ENCODE measurements at places on chromosomes 7 and 10.
A peak's percentile ranks its signal among the peaks of the same experiment; 100 is the strongest.

DNA sequence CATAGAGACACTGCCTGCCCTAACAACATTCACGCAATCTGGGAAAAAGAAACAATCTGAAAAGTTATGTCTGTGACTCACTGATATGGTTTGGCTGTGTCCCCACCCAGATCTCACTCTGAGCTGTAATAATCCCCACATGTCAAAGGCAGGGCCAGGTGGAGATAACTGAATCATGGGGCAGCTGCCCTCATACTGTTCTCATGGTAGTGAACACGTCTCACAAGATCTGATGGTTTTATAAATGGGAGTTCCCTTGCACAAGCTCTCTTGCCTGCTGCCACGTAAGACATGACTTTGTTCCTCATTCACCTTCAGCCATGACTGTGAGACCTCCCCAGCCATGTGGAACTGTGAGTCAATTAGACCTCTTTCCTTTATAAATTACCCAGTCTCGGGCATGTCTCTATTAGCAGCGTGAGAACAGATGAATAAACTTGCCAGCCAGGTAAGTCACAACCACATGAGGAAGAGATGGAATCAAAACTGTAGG lies 341.5 kb upstream of the AOAH start:
- DNase-seq, result no peak

- DNase-seq, result no peak
Measured at GRCh38 chr10:33542752-33543505, 208.5 kb upstream of the NRP1 start.

GRCh38 chr7:131570401-131570800 lies 14.0 kb upstream of the PODXL start:
- DNase-seq, result no peak

GRCh38 chr10:50501478-50501877 lies 122.3 kb downstream of the SGMS1 start:
- no peak for DNase-seq

DNA sequence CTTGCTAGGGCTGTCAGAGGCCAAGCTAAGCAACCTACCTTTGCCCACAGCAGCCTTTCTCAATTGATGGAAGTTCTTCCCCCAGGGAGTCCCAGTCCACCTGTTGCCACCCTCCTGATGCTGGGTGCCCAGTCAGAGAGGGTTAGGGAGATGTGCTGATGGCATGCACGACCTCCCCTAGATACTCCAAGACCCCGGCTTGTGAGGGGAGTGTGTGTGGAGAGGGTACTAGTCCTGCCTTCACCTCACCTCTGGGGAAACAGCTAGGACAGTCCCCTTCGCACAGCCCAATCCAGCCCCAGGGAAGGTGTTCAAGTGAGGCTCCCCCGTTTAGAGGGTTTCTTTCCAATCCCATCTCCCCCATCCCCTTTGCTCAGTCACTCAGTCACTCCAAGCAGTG lies 1.3 kb upstream of the UNC5B start:
- DNase-seq, result no peak

DNA sequence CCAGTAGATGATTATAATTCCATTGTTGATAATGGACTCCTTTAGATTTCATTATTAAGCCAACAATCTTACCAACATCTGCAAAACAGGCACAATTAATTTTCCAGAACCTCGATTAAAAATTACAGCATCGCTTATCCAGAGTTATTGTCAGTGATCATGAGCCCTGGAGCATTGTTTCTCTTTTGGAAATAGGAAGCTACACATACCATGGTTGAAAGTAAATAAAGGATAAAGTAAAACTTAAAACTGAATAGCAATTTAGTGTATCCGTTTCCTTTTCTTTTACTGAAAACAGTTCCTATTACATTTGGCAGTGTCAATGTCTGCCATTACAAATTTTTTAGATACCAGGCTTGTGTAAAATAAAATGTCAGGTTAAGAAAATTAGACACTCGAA lies 9.9 kb upstream of the HOXA2 start:
- no peak for DNase-seq

DNA sequence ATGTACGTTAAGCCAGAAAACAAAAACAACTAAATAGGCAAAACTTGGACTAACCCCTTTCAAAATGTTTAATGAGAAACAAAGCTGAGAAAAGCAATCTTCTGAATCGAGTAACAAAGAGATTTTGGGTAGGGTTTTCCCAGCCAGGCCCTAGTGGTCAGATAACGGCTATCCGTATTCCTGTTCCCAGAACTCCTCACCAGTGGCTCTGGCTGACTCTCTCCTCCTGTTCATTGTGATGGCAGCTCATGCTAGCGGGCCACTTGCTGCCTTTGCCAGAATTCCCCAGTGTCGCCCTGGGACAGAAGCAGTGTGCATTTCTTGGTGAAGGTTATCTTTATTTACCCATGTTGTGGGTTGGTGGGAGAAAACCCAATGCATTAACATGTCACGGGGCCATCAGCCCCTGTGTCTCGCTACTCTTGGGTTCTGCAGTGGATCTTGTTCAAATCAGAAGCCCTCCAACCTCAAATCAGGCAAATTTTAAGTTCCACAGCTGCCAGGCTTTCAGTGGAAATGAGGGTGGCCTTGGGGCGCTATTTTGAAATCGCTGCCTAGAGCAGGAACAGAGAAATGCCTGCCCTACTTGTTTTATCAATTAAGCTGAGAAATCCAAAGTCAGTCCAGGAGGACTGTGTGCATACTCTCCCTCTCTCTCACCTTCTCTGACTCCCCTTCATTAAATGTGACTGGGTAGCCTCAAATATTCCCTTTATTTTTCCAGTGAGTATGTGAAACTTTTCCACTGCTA lies 164.5 kb upstream of the NPVF start:
- DNase-seq, result no peak

DNA sequence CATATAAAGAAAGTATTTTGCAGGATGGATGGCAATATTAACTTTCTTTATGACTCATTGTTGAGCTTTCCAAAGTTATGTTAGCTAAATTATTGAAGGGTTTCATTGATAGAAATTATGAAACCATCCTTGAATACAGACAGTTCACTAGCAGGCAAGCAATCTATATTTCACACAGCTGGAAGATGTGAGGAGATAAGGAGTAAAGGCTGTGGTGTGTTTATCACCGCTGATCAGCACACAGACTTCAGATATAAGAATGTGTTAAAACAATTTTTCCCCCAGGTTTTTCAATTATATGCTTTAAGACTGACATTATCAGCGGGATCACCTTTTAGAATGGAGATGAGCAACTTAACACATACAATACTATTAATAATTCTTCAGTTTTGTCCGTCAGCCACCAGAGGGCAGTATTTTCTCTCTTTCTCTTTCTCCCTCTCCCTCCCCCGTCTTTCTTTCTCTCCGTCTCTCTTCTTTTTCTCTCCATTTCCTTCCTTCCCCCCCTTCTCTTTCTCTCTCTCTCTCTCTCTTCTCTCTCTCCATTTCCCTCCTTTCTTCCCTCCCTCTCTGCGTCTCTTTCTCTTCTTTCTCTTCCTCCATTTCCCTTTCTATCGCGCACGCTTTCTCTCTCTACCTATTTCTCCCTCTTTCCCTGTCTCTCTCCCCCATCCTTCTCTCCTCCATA lies 62.9 kb upstream of the FAM171A1 start:
- peak; percentile 13 for DNase-seq

DNA sequence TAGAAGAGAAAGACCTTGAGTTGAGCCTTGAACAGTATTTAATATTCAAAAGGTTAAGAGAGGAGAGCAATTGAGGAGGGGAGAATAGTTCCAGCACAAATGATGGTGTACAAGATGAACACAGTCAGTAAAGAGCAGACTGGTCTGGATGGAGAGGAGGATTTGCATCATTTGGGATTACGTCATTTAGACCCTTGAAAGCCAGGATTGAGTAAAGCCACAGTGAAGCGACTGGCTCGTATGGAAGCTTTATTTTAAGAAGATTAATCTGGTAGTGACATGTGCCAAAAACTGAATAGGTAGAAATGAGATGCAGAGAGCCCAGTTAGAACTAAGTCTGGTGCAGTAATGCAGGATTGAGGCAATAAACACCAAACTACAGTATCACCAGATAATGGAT lies 52.6 kb downstream of the TRUB1 start:
- DNase-seq, result no peak

DNA sequence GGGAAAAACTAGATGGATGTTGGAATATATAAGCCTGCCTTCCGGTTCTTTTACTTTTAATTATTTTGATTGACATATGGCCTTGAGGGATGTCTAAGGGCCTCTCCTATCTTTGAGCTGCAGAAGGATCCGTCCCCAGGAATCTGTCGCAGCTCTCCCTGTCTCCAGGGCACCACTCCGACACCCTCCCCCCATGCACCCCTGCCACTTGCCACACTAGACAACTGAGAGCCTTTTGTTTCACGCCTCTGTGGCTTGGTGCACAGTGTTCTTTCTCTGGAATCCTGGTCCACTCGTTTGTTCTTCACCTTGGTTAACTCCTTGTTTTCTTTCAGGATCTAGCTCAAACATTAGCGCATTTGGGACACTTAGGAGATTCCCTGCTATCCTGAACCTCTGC lies 124.1 kb upstream of the EFCAB10 start:
- no peak for DNase-seq

DNA sequence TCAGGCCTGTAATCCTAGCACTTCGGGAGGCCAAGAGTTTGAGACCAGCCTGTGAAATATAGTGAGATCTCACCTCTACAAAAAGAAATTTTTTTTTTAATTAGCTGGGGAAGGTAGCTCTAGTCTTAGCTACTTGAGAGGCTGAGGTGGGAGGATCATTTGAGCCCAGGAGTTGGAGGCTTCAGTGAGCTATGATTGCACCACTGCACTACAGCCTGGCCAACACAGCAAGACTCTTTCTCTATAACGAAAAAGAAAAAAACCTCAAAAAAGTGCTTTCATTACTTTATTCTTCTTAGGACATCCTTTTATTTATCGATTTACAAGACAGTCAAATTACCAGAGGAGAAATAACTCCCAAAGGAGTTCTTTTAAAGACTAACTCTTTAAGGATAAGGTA lies 49.4 kb upstream of the EXOC4 start:
- DNase-seq, result no peak

GRCh38 chr10:82609845-82610244 lies 734.9 kb downstream of the NRG3 start:
- DNase-seq, result no peak

DNA sequence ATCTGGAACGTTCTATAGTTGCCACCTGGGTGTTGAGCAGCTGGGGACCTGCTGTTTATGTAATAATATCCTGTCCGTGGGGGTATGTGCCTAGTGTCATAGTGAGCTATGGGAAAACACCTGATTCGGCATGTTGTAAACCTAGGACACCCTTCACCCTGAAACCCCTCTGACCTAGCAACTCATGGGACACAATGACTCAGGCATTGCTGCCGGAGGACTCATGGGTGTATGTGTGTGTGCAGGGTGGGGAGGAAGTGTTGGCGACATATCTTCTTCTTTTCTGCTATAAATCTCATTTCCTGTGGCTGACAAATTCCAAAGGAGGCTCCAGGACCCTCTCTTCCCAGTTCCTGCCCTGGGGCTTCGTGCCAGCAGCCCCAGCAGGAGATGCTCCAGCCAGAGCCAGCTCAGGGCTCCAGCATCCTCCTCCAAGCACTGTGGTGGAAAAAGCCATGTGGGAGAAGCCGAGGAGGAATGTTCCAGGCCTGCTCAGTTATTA lies 77.0 kb upstream of the PODXL start:
- DNase-seq, result no peak

DNA sequence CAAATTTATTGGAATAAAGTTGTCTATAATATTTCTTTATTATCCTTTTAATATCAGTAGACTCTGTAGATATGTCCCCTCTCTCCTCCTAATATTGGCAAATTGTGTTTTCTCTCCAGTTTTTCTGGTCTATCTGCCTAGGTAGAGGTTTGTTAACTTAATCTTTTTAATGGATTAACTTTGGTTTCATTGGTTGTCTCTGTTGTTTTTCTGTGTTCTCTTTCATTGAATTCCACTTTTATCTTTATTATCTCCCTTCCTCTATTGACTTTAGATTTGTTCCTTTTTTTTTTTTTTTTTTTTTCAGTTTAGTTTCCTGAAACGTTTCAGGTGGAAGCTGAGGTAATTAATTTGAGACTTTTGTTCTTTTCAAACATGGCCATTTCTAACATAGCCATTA lies 10.6 kb downstream of the PLEKHS1 start:
- DNase-seq, result no peak

DNA sequence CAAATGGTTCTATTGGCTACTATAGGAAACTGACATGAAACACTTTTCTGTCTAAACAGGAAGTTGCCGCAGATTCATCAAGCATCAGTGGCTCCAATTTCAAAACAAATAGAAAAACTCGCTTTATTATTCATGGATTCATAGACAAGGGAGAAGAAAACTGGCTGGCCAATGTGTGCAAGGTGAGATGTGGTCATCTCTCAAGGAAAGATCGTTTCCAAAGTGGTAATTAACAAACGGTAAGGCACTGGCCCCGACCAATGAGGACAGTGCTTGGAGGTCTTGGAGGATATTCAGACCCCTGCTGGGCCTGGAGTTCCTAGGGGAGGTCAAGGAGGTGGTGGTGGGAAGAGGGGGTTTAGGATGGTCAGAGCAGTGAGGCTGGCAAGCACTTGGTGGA lies 2.6 kb downstream of the PNLIP start:
- DNase-seq, result no peak

GRCh38 chr7:157805713-157806112 lies 468.9 kb downstream of the DNAJB6 start:
- peak; percentile 8 for DNase-seq

- no peak for DNase-seq
Measured at GRCh38 chr7:44114586-44115310, 8.6 kb downstream of the POLD2 start.

- DNase-seq, result no peak
Measured at GRCh38 chr10:25573316-25573715, 360.7 kb upstream of the MYO3A start.

DNA sequence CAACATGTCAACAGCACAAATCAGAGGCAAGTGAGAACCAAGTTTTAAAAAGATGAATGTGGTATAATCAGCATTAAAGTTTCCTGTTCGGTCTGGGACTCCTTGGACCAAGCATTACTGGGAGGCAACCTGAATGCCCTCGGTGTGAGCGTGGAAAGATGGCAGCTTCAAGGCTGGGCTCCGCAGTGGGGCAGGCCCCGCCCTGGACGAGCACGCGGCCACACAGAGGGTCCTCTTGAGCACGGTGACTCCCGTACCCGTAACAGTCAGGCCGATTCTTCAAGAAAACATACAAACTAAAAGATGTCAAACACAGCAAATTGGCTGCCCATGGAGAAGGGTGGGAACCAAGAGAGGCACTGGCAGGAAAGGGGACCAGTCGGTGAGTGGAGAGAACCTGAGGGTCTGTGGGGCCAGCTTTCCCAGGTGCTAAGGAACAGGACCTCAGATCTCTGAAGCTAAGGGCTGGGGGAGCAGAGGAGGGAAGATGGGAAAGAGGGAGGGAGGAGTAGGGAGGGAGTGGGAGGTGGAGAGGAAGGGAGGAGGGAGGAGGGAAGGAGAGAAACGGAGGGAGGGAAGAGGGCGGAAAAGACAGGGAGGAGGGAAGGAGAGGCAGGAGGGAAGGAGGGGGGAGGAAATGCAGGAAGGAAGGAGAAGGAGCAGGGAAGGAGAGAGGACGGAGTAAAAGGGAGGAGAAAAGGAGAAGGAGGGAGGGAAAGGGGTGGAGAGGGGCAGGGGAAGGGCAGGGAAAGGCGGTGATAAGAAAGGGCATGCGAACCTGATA lies 71.2 kb upstream of the FAM20C start:
- DNase-seq, result no peak

Measured in CD8-positive, alpha-beta memory T cell (primary cell).